AG08396 (cell line): ENCODE measurements at places on chromosomes 3 and 15.

DNA sequence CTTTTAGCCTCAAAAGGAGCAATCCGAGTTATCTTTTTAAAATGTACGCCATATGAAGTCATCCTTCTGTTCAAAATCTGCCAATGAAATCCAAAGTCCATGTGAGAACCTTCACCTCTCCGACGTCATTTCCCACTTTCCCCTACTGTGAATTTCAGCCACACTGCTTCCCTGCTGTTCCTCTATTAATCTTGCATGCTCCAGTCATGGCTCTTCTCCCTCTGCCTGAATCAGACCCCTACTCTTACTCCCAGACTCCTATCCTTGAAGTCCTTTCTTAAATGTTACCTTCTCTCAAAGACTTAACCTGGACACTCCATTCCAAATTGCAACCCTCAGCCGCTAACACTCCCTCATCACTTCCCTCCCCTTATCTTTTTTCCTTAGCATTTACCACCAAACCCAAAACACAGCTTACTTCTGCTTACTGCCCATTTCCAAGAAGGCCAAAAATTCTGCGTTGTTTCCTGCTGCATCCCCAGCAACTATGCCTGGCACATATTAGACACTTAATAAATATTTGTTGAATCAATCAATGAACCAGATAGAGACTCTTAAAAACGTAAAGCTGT lies 1.2 kb downstream of the NKIRAS1 start:
- no peak for DNase-seq

DNA sequence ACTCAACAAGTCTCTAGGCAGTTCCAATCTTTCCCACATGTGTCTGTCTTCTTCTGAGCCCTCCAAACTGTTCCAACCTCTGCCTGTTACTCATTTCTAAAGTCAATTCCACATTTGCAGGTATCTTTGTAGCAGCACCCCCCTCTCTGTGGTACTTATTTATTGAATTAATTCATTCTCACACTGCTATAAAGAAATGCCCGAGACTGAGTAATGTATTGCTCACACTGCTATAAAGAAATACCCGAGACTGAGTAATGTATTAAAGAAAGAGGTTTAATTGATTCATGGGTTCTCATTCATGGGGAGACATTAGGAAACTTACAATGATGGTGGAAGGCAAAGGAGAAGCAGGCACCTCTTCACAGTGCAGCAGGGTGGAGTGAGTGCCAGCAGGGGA lies 1413.8 kb downstream of the SI start:
- DNase-seq, result no peak

DNA sequence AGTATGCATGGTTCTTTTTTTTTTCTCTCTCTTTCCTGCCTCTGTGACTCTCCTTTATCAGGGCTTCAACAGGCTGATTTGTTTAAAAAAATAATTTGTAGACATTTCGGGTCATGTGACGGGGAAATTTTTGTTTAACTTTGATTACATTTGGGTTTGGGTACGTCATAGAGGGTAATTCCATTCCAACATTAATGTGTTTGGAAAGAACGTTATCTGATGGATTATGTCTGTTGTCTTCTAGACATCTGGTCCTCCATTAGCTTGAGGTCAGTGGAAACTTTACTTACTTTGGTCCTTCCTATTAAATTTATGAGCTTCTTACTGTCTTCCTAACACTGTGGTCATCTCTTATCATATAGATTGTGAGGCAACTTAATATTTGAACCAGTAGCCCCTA lies 80.9 kb downstream of the STT3B start:
- DNase-seq, result no peak

- no peak for DNase-seq
Measured at GRCh38 chr3:133509488-133509887, 64.0 kb upstream of the CDV3 start.
